ENCODE measurements at places on chromosomes 13 and 19. TPM values are rescaled to one million over a fixed set of nuclear protein-coding genes. Genes with fewer than 3 reads are reported as not detected.
A peak's percentile ranks its signal among the peaks of the same experiment; 100 is the strongest.

DNA sequence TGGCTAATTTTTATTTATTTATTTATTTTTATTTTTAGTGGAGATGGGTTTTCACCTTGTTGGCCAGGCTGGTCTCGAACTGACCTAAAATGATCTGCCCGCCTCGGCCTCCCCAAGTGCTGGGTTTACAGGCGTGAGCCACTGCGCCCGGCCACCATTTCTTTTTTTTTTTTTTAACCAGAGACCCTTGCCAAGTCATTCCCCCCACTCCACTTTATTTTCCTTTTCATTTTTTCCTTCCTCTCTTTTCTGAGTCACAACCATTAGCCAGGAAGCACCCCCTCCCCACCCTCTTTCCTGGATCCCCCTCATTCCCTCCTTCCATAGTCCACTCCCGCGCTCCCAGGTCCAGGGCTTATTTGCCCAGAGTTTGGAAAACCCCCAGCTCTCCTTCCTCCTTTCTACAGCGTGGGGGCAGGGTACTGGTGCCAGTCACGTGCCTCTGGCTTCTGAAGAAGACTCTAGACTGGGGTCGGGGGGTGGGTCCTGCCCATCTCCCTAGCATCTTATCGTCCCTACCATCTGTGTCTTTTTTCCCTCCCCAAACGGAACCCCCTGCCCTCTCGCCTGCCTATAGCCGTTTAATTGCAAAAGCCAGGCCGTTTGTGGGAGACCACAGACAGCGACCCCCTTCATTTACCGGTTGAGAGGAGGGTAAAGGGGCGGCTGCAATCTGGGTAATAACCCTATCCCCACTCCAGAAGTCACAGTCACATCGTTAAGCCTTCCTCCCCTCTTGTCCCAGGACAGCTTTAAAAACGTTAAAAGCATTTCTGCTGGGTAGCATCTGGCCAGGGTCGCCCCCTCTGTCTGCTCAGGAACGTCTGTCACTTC is 1.1 kb upstream of the CALR start:
- DNase-seq: no peak

Gene ZNF439
- 4.6 TPM for polyA plus RNA-seq

GRCh38 chr13:20424949-20425348 is 100.7 kb downstream of the CRYL1 start:
- no peak for DNase-seq

GRCh38 chr13:48892053-48892687 is 83.5 kb upstream of the FNDC3A start:
- no peak for DNase-seq

DNA sequence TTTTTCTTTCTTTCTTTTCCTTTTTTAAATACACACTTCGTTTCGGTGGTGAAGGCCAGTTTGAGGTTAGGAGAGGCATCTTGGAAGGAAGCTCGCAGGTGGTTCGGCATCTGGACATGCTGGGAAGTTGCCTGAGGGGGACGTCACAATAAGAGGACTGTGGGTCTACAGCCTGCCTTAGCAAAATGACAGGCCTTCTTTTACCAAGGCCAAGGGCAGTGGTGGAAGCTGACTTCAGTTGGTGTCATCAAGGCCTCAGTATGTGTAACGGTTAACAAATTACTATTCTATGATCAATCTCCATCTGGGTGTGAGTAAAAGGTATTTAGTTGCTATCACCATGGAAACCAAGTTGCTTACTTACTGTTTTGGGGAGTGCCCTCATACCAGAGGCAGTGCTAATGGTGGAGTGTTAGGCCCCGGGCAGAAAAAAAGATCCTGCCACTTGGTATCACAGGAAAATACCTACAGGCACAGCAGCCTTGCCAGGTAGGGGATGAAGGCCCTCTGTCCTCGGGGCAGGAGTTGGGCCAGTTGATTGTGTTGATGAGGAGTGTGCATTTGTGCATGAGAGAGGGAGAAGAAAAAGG is 10.3 kb downstream of the ACTN4 start:
- DNase-seq: peak; percentile 40

Gene CGB1
- not detected for polyA plus RNA-seq

GRCh38 chr13:89465366-89465765 is 1794.2 kb downstream of the SLITRK5 start:
- DNase-seq: no peak

- DNase-seq: no peak
Measured at GRCh38 chr19:32388393-32388855, 17.1 kb upstream of the DPY19L3 start.

Gene UBE2L5
- polyA plus RNA-seq: not detected

Gene POSTN
- not detected for polyA plus RNA-seq

- DNase-seq: peak; percentile 60
Measured at GRCh38 chr19:1874554-1875185, 10.6 kb downstream of the ABHD17A start.

GRCh38 chr19:45539459-45539858 is 32.2 kb downstream of the VASP start:
- DNase-seq: no peak

Data from CD4-positive, CD25-positive, alpha-beta regulatory T cell (primary cell).